Occipital lobe (tissue), 3 donors: ENCODE measurements at places on chromosomes 2 and 18. TPM values are rescaled to one million over a fixed set of nuclear protein-coding genes. Genes with fewer than 3 reads are reported as not detected.

DNA sequence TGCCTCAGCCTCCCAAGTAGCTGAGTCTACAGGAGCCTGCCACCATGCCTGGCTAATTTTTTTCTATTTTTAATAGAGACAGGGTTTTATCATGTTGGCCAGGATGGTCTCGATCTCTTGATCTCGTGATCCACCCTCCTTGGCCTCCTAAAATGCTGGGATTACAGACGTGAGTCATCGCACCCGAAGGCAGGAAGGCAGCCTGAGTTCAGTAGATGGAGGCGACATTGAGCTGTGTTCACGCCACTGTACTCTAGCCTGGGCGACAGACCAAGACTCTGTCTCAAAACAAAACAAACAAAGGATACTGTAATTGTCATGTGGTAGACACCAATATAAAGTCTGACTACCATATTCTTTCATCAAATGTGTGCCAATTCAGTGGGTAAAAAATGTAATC, 500.9 kb upstream of the DSEL start:
- no peak for DNase-seq

- no peak for DNase-seq
These were observed 25.7 kb downstream of the INPP5D start for GRCh38 chr2:233085839-233086150.

- DNase-seq = no peak
These were observed 128.7 kb upstream of the CD302 start for GRCh38 chr2:159926695-159927094.

GRCh38 chr2:197641666-197642065, 33.7 kb downstream of the RFTN2 start:
- no peak for DNase-seq

- DNase-seq = no peak
These were observed 73.5 kb downstream of the FBXO15 start for GRCh38 chr18:74073957-74074667.

The COLEC11 gene
- 0.78 TPM for total RNA-seq

The ADAM23 gene
- 18.9 TPM for total RNA-seq

The CD8B2 gene
- not detected for total RNA-seq

The FAHD2A gene
- total RNA-seq = 8.7 TPM

The TNFRSF11A gene
- total RNA-seq = 1.6 TPM

The CFAP65 gene
- 0.16 TPM for total RNA-seq
